ENCODE measurements at places on chromosomes 1 and 21.

GRCh38 chr1:163656095-163656759, 334.5 kb downstream of the NUF2 start:
- DNase-seq, result no peak

- no peak for DNase-seq
These were observed 43.1 kb downstream of the PTPRU start for GRCh38 chr1:29279406-29279805.

GRCh38 chr1:51572365-51572764, 44.5 kb upstream of the OSBPL9 start:
- no peak for DNase-seq

- no peak for DNase-seq
These were observed 10.6 kb upstream of the PARS2 start for GRCh38 chr1:54774820-54775498.

GRCh38 chr1:167795810-167796740, 74.3 kb downstream of the MPZL1 start:
- no peak for DNase-seq

DNA sequence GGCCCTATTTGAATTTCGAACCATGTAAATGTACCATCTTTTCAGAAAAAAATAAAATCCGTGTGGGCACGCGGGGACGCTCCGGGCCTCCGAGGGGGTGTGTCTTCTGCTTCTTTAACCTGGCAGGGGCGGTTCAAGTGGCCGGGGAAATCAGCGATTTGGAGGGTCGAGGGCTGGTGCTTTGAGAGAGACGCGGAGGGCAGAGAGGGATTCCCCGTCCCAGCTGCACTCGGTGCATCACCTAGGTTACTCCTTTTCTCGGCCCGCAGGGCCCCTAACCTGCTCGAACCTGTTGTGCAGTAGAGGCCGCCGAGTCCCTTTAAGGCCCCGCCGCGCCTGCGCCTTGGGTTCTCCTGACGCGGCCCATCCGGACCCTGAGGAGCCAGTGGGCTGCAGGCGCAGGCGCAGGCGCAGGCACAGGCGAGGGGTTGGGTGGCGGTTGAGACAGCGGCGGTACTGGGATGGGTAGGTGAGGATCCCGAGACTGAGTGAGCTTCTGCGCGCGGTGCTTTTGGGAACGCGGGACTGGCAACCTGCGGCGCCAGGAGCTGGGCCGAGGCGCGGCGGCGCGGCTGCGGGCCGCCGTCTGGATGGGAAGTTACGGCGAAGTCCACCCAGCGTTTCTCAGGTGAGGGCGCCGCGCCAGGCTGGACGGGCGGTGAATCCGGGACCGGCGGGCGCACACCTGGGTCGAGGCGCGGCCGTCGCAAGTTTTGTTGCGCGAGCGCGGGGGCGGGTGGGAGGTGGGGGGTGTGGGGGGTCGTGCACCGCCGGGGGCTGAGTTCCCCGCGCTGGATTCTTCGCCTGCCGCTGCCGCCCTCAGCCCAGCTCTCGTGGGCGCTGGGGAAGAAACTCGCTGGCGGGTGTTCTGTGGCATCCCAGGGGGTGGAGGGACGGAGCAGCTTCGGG, at the start of gene NBPF3:
Gene NBPF3, plus strand, starts transcription at position 417 of the 909 bp plus-strand sequence. CDS start 4,950 bp downstream, outside the sequence.
- DNase-seq, result peak; percentile 84

GRCh38 chr21:44925378-44925755, 4.7 kb upstream of the ITGB2 start:
- no peak for DNase-seq

- DNase-seq, result no peak
These were observed 13.6 kb downstream of the MTF1 start for GRCh38 chr1:37845786-37846185.

- DNase-seq, result no peak
These were observed 727.6 kb upstream of the CHRM3 start for GRCh38 chr1:238658763-238659162.

DNA sequence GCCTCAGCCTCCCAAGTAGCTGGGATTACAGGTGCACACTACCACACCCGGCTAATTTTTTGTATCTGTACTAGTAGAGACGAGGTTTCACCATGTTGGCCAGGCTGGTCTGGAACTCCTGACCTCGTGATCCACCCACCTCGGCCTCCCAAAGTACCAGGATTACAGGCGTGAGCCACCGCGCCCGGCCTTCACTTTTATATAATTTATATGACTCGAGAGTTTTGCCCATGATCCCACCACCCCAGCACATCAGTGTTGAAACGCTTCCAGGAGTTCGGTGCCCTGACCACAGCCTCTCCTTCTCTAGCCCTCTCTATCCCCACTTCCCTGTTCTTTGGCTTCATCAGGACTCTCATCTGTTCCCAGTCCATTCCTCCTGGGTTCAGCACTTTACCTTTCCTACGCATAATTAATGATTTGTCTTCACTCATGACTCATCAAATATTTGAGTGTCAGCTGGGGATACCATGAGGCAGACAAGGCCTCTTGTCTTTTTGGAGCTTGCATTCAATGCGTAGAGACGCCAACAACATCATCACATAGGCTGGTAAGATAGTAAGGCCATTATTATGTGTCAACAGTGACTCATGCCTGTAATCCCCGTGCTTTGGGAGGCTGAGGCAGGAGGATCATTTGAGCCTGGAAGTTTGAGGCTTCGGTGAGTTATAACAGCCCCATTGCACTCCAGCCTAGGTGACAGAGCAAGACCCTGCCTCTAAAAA, 1.4 kb downstream of the PMF1 start:
- DNase-seq, result no peak

DNA sequence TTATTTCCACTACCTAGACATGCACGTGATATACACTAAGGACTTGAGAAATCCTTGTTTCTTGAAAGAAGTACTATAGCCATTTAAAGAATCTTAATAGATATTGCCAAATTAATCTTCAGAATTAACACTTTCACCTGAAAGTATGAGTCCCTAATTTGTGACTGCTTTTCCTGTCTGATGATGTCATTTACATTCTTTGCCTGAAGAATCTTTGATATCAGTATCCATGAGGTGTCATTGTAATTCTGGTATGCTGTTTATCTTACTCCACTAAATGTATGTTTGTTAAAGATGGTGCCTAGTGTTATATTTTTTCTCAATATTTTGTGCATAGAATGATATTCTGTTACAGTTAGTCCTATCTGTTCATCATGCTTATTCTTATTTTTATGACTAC, 48.5 kb upstream of the RC3H1 start:
- no peak for DNase-seq

DNA sequence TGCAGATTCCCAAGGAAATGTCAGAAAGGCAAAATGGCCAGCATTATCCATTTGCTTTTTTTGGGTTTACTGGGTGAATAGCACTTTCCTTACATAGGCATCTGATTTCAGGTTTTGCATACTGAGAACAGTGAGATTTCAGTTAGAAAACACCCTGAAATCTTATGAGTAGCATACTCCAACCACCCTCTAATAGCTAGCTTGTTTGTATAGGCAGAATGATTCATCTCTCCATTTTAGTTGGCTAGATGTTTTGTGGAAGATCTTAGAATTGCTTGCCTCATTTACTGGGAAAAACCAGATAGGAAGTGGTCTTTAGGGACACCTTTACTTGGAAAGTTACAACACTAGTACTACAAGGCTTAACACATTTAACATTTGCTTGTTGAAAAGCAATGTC, 10.4 kb downstream of the KYAT3 start:
- no peak for DNase-seq

- DNase-seq, result no peak
These were observed 25.9 kb downstream of the COL6A1 start for GRCh38 chr21:46007492-46007868.

GRCh38 chr1:174815036-174815435, 184.7 kb upstream of the CACYBP start:
- no peak for DNase-seq

GRCh38 chr1:24386241-24386640, 27.3 kb downstream of the STPG1 start:
- DNase-seq, result peak; percentile 87

- no peak for DNase-seq
These were observed 59.0 kb downstream of the ALPL start for GRCh38 chr1:21568006-21568746.

DNA sequence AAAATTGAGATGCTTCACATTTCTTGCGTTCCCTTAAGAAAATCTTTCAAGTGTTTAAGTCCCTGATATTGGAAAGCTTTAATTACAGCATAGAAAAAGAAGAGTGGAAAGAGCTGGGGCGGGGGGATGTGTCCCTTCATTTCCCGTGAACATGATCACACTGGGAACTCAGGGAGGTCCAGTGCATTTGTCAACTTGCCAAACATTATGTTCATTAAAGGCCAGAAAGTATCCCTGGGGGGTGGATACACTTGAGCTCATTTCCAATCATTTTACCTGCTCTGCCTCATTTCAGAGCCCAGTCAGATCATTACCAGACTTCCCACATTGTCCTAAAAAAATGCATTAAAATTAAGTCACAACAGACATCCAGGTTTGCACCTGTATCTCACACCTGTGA, 123.6 kb upstream of the KCNJ15 start:
- no peak for DNase-seq

- DNase-seq, result no peak
These were observed 16.5 kb upstream of the HIVEP3 start for GRCh38 chr1:41935226-41935625.

GRCh38 chr1:161730050-161730564, 8.8 kb downstream of the FCRLB start:
- no peak for DNase-seq

- no peak for DNase-seq
These were observed 395.6 kb upstream of the PBX1 start for GRCh38 chr1:164163289-164163849.

GRCh38 chr21:44295646-44296045, 4.2 kb upstream of the PFKL start:
- DNase-seq, result no peak

DNA sequence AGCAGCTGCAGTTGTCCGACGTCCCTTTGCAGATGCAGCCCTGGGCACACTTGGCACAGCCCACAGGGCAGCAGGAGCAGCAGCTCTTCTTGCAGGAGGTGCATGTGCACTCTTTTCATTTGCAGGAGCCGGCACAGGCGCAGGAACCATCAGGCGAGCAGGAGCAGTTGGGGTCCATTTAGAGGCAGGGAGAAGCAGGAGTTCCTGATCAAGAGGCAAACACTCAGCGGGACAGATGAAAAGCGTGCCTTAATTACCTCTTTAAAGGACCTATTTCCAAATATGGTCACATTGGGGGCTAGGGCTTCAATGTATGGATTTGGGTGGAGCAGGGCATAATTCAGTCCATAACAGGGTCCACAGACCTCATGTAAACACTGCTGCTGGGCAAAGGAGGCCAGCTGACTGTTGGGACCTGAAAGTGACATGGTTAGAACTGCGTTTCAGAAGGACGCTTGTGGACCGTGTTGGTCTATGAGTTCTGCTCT, 4.3 kb upstream of the CPLANE2 start:
- no peak for DNase-seq

DNA sequence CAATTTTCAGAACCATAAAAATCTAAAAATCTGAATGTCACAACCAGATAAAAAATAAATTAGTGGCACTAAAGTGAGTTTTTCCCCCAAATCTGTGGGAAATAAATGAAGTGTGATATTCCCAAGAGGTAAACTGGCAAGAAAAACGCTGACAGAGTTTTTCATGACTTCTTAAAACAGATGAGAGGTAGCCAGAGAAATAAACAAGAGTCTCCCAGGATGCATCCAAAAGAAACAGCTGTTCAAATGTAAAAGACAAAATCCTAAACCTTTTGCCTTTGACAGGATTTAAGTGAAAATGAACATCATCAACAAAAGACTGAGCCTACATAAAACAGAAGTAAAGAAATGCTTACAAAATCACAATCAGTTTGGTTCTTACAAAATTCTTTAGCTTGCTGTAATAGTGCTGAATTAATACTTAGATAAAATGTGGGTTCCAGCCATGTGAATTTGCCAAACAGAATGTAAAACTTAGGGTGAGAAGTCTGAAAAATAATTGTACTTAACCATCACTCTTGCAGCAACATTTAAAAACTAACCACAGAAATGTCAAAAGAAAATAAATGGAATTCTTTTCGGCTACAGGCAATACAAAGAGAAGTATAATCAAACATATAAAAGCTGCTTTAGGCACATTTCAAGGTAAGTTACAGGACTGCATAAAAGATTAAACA, 133.6 kb downstream of the EIF4G3 start:
- DNase-seq, result no peak

DNA sequence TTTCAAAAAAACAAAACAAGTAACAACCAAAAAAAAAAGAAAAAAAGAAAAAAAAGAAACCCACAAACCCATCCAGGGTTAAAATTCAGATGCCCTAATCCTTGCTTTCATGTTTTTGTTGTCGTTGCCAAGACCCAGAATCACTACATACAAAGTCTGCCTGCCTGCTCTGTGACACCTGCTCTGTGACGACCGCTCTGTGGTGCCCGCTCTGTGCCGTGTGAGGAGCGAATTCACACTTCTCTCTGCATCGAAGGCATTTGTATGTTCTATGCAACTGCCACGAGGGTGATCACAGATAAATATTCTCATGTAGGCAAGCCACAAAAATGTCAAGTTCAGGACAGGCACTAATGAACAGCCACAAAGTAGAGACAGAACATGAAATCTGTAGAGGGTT, 178.6 kb downstream of the SLC45A1 start:
- DNase-seq, result no peak

DNA sequence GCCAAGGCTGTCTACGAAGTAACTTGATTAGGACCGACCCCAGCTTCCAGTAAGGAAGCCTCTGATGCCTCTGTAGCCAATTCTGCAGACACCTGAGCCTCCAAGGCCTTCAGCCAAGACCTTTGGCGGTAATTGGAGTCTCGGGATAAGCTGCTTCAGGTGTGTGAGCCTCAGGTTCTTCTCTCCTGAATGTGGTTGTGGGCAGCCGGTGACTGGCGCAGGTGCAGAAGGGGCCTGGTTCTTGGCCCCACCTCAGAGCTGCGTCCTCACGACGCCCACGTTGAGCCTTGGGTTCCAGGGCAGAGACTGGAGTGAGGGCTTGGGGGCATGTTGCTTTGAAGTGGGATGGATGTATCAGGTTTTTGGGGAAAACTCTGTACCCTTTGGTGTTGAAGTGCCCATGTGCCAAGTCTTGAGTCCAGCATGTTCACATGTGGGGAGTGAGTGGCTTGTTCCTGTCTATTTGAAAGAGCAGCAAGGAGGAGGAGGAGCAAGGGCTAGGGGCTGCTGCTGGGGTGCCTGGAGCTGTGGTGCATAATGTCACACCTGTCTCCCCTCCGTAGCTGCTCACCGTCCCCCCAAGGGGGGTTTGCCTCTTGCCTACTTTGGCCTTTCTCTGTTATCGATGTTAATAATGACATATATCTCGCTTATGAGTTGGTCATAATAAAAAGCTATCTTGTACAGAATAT, 1.4 kb downstream of the PSEN2 start:
- DNase-seq, result no peak

DNA sequence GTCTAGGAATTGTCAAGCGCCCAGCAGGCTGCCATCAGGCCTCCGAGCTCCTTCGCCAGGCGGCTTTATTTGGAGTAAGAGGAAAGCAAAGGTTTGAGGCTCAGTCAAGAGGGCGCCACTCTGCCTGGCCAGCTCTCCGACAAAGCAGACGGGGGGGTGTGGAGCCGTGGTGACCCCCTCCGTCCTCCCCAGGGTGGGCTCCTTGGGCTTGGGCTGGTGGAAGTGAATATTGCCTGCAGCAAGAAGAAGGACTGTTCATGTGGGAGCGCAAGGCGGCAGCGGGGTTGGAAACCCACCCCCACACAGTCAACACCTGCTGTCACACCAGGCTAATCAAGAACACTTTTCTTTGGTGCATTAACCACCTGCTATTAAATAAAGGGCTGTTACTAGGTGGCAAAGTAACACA, 14.6 kb downstream of the EPHX1 start:
- DNase-seq, result no peak

GRCh38 chr1:89735479-89735878, 85.4 kb upstream of the LRRC8D start:
- no peak for DNase-seq
